ENCODE measurements at places on chromosomes 16 and 17.
A peak's percentile ranks its signal among the peaks of the same experiment; 100 is the strongest.

GRCh38 chr16:72808754-72809153, 239.2 kb downstream of the ZFHX3 start:
- DNase-seq = no peak

DNA sequence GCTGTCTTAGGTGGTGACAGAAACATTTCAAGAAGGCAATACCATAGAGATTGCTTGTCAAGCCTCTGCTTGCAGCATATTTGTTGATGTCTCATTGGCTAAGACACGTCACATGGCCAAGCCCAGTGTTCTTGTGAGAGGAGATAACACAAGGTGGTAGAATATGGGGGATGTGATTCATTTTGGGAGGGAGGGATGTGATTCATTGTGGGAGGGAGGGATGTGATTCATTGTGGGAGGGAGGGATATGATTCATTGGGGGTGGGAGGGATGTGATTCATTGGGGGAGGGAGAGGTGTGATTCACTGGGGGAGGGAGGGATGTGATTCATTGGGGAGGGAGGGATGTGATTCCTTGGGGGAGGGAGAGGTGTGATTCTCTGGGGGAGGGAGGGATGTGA, 470.5 kb upstream of the SALL1 start:
- DNase-seq = no peak

DNA sequence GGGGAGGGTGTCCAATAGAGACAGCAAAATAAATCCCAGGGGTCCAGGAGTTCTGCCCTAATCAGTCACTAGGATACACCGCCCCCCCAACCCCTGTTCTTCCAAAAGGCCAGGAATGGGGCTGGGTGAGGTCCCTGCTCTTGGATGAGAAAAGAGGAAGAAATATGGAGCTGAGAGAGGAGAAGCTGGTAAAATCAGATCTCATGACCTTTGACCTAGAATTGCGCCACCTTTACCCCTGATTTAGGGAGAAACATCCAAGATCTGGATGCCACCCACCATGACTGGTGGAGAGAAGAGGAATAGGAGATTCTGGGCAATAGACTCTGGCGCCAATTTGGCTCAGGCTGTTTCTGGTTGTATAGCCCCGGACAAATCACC, 707 bp upstream of the CACNB1 start:
- DNase-seq = no peak

GRCh38 chr16:86866986-86867722, 288.8 kb downstream of the FOXL1 start:
- DNase-seq = no peak

DNA sequence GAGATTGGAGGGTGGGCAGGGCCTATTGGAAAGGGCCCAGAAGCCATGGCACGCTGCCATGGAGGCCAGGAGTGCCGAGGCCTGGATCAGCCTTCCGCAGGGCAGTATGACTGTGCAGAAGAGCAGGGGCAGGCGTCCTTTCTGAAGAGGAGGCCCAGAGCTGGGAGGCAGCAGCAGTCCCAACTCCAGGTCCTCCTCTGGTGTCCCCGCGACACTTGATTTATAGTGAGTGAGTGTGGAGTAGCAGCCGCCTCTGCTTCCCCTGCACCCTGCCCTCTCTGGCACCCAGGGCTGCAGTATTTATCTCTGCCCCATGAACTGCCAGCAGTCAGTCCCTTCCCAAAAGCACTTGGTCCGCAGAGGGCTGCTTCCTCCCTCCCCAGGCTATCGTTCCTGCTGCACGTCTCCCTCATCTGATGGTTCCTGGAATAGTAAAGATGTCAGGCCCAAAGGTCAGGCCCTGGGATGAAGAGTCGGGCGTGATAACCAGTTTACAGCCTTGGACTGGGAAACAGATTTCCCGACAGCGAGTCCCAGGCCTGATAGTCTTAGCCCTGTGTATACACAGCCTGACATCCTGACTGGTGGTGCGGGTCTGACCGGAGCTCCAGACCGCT, 32.9 kb downstream of the PGS1 start:
- DNase-seq = no peak

GRCh38 chr16:35599429-35600160, 2140.2 kb downstream of the TP53TG3F start:
- no peak for DNase-seq

- DNase-seq = no peak
Observed at GRCh38 chr16:12582696-12583095, 221.0 kb downstream of the CPPED1 start.

- no peak for DNase-seq
Observed at GRCh38 chr16:8718851-8719680, 44.6 kb downstream of the ABAT start.

DNA sequence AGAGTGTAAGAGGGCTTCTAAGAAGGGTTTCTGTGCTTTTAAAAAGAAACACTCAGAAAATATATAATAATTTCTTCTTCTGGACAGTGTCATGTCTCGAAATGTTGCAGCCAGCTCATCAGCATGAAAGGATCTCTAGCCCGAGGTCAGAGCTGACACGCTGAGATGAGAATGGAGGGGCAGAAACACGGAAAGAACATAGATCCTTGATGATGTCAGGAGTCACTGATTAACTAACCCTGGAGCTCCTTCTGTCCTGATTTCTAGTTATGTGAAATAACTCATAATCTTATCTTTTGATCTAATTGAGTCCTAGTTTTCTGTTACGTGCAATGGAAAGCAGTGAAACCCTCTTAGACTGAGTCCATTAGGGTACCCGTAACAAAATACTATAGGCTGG, 10.3 kb upstream of the TOX3 start:
- DNase-seq = no peak

- no peak for DNase-seq
Observed at GRCh38 chr17:45282683-45283644, 21.1 kb upstream of the SPATA32 start.

DNA sequence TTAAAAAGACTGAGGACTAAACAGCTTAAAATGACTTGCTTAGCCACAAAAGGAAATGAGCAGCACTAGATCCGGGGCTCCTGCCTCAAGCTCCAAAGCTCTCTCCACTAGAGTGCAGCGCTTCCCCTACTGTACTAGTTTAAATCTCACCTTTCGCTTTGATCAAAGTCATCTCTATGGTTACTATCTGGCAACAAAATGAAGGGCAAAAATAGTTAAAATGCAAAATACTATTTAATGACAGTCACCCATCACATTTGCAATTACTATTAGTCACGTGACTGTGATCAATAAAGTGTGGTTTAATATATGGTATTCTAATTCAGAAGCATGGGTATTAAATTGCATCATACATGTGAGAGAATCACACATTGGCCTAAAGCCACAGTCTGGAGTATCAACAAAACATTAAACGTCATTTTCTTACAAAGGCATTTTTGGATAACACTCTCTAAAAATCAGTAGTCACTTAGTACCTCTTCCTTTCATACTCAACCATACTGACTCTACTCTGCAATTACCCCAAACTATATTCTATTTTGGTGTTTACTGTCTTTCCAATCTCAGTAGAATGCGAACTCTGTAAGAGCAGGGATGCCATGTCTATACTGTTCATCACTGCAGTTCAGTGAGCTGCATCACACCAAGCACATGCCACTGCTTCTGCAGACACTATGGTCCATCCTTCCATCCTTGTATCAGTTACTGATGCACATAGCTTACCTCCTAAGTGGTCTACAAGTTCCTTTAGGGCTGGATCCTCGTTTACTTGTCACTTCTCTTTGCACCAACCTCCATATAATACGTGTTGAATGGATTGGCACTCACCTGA, 6.2 kb downstream of the PSMD12 start:
- peak; percentile 66 for DNase-seq

DNA sequence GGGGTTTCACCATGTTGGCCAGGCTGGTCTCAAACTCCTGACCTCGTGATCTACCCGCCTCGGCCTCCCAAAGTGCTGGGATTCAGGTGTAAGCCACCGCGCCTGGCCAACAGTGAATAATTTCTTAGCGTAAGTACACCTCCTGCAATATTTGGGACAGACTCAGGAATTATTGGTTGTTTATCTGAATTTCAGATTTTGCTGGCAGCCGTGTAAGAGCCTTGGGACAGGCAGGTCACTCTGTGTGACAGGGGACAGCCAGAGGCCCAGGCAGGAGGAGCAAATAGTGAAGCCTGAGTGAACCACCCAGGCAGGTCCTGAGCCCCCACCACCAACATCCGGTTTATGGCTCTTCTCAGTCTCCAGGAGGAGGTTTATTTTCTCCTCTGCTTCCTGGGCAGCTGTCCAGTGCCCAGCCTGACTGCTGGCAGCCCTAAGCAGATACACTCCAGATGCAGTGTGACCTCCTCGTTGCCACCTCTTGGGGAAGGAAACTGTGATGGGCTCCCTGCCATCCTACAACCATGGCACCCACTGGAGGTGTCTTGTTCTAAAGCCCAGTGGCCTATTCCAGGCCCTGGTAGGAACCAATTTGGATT, 26.2 kb upstream of the ADORA2B start:
- no peak for DNase-seq

- no peak for DNase-seq
Observed at GRCh38 chr17:58304750-58305486, 23.7 kb downstream of the TSPOAP1 start.

DNA sequence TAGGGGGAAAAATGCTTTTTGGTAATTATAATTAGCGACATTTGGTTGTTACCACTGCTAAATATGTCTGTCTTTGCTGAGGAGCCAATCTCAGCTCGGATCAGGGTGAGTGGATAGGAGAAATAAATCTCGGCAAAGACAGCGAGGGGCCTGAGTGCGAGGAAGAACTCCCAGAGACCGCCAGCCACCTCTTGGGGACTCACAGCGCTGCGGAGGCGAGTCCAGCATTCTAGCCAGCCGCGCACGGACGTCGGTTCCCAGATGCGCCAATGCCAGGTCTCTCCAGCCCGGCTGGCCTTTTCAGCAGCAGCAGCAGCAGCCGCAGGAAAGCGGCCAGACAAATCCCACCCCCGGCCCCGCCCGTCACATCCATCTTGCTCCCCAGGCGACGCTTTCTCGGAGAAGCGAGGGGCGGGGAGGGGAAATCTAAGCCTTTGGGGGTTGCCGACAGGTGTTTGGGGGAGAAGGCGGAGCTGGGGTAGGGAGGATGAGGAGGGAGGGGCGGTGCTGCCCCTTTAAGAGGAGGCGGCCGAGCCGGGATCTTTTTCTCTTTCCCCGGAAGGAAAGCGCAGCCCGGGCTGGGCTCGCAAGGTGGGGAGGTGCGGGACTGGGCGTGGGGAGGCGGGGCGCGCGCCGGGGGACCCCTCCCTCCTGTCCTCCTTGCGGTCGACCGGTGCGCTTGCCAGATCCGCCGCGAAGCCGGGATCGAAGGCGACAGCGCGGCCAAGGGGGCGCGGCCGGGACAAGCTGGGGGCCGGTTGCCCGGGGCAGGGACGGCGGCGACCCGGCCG, at the start of gene ITGA3:
TSS of gene ITGA3 (plus strand) at position 685 of the 791 bp plus-strand sequence. CDS start 330 bp downstream, outside the sequence.
- peak; percentile 66 for DNase-seq

GRCh38 chr17:68080411-68081150, 45.0 kb downstream of the KPNA2 start:
- no peak for DNase-seq

DNA sequence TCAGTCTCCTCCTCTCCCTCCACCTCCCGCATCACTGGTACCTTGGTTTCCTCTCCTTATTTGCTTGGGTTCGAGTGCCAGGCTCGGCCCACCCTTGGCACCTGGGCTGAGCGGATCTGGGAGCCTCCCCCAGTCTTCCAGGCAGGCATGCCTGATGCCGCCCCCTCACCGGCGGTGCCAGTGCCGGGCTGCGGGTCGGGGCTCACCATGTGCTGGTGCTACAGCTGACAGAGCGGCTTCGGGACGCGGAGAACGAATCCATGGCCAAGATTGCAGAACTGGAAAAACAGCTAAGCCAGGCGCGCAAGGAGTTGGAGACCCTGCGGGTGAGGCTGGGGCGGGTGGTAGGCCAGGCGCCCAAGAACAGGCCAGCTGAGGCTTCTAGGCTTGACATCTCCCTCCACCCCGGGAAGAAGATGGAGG, 19.2 kb downstream of the FMNL1 start:
- no peak for DNase-seq

- DNase-seq = no peak
Observed at GRCh38 chr16:58506241-58507194, 6.6 kb downstream of the NDRG4 start.

DNA sequence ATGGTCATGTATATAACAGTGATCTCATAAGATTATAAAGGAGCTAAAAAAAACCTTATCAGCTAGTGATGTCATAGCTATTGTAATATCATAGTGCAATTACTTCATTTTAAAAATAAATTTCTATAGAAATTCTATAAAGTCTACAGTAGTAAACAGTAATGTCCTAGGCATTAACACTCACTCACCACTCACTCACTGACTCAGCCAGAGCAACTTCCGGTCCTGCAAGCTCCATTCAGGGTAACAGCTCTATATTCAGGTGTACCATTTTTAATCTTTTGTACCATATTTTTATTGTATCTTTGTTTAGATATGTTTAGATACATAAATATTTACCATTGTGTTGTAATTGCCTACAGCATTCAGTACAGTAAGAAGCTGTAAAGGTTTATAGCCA, 524.4 kb upstream of the CDH5 start:
- no peak for DNase-seq

Data from SK-MEL-5 (cell line).